ENCODE measurements at places on chromosomes 5 and 9. TPM values are rescaled to one million over a fixed set of nuclear protein-coding genes. Genes with fewer than 3 reads are reported as not detected.

The SV2C gene
- 0.27 TPM for total RNA-seq

The BRINP1 gene
- 1.1 TPM for total RNA-seq

The PKD2L2 gene
- total RNA-seq: not detected

The PCDHA1 gene
- total RNA-seq: not detected

DNA sequence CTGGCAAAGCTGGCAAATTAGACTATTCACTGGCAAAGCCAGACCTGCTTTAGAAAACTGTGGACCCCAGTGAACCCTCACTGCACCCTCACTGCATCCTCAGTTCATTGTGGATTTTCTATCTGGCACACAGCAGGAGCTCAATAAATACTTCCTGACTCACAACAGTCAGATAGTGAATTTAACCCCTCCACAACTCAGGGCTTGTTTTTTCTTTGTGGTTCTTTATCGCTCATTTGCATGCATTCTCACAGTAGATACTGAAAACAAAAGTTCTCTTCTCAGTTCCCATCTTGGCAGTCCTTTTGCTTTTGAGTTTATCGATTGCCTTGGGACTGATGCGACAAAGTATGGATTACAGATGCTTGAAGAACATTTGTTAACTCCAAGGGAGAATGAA lies 99.8 kb downstream of the ACTL7B start:
- peaks cover 11% of the 10 kb centered on the region for H3K4me1 ChIP-seq
- peaks cover 49% of the 10 kb centered on the region for H3K27me3 ChIP-seq
- no peak overlapping the region for H3K27ac ChIP-seq
- no peaks in the 10 kb centered on the region for H3K36me3 ChIP-seq

DNA sequence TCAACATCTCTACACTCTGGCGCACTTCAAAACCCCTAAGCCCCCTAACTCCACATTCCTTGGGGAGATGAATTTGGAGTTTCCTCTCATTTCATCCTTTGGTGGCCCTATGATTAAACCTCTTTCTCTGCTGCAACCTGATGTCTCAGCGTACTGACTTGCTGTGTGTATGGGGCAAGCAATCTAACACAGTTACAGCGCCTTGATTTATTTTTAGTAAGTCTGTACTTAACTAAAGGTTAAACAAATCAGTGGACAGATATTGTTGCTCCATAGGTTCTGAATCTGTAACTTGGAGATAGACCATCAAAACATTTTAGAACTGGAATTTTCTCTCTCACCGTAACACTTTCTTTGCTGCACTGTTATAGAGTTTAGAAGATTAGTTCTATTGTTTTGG lies 452.8 kb downstream of the IRX1 start:
- DNase-seq: no peak
- no peak overlapping the region for H3K4me3 ChIP-seq
- no peak overlapping the region for H3K27ac ChIP-seq
- H3K4me1 ChIP-seq: no peaks in the 10 kb centered on the region

DNA sequence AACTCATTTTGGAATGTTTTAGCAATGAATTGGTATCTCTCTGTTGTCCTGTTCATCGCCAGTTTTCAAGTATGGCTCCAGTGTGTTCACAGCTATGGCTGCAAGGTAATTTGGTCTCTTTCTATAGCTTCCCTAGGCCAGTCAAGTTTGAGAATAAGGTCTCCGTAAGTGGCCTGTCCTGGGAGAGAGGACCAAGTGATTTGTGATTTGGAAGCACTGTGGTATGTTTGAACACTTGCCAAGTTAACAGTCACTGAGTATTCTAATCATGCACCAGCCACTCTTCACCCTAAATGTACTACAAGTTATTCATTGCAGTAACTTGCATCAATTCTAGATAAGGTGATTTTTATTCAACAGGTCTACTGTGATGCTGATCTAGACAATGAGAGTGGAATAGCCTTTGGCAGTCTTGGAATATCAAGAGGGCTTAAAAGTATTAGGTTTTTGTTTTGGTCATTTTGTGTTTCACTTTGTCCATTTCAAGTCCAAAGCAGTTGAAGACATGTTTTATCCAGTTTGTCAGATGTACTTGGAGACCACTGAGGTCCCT lies 41.1 kb downstream of the G3BP1 start:
- peaks cover 7% of the 10 kb centered on the region for H3K4me1 ChIP-seq
- no peak for DNase-seq
- peaks cover 40% of the 10 kb centered on the region for H3K36me3 ChIP-seq
- H3K4me3 ChIP-seq: no peak overlapping the region
- H3K27me3 ChIP-seq: no peaks in the 10 kb centered on the region

DNA sequence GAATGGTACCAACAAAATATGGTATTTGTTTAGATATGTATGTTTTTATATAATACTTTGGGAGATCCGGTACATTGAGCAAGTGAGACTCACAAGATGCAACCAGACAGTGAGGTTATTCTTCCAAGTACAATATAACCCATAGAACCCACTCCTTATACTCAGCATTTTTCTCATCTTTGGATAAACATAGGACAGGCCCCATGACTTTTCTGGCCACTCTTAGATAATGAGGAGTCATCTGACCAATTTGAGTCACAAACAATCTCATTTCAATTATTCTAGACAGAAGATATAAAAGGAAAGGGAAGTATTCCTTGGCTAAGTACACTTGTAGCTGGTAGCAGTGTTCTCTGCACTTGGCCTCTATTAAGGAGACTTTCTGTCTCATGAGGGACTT lies 150.2 kb downstream of the SGCD start:
- no peak overlapping the region for H3K4me3 ChIP-seq
- DNase-seq: no peak
- H3K27ac ChIP-seq: no peak overlapping the region
- H3K4me1 ChIP-seq: peaks cover 12% of the 10 kb centered on the region
- H3K36me3 ChIP-seq: no peaks in the 10 kb centered on the region
- H3K27me3 ChIP-seq: no peaks in the 10 kb centered on the region

- no peak for DNase-seq
- peaks cover 17% of the 10 kb centered on the region for H3K27me3 ChIP-seq
- H3K27ac ChIP-seq: no peak overlapping the region
Measured at GRCh38 chr5:143748516-143748915, 63.4 kb upstream of the HMHB1 start.

DNA sequence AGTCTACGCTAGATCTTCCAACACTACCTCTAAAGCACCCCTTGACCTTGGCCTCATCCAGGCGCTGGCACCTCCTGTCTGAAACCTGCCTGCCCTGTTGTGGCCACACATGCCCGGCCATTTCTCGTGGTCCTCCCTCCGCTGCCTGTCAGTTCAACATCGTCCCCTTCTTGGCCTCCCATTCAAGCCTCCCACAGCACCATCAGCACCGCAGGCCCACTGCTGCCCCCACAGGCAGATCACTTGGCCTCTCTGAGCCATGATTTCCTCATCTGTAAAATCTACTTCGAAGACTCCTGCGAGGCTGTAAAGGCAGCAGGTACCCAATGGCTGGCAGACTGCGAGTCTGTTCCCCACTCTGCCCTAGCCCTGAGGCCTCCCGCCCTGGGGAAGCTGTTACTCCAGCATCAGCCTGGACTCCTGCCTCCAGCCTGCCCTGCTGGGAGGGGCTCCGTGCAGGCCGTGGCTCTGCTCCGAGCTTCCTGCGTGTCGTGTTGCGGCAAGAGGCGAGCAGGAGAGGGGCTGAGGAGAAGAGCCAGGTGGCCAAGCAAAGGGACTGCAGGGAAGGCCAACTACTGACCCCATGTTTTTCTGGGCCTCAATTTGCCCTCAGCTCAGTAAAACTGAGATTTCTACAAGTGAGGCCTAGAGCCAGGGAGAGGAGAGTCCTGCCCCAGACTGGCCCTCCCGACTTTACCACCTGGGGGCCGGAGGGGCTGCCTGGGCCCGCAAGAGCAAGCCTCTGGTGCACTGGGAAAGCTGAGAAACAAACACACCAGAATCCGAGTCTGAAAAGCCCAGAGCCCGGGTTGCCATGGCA lies 70.5 kb upstream of the LRRTM2 start:
- H3K4me1 ChIP-seq: peaks cover 18% of the 10 kb centered on the region
- H3K27ac ChIP-seq: peak overlapping the region; percentile 42
- H3K27me3 ChIP-seq: no peaks in the 10 kb centered on the region
- DNase-seq: no peak
- peaks cover 4% of the 10 kb centered on the region for H3K36me3 ChIP-seq
- no peak overlapping the region for H3K4me3 ChIP-seq

DNA sequence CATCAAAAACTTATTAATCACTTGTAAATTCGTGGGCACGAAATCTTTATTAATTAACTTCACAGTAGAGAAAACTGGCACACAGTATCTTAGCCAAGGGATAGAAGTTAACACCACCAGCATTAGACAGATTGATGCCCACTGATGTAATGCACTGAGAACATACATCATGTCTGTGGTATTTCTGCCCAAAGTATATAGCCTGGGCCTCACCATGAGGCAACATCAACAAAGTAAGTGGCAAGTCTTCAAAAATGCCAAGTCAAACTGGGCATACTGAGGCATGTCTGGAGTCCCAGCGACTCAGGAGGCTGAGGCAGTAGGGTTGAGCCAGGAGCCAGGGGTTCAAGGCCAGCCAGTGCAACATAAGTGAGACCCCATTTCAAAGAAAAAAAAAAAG lies 79.5 kb downstream of the GLIS3 start:
- no peaks in the 10 kb centered on the region for H3K27me3 ChIP-seq
- H3K4me1 ChIP-seq: peaks cover 22% of the 10 kb centered on the region
- H3K27ac ChIP-seq: no peak overlapping the region
- H3K36me3 ChIP-seq: peaks cover 19% of the 10 kb centered on the region
- no peak for DNase-seq

DNA sequence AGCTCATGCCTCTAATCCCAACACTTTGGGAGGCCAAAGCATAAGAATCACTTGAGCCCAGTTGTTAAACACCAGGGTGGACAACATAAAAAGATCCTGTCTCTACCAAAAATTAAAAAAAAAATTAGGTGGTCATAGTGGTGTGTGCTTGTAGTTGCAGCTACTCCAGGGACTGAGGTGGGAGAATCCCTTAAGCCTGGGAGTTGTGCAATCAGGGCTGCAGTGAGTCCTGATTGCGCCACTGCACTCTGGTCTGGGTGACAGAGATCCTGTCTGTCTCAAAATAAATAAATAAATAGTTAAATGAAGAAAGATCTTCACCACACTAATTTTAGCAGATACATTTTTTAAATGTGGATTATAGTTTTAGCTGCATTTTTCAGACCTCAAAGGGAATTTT lies 433.2 kb downstream of the MAT2B start:
- no peak overlapping the region for H3K4me3 ChIP-seq
- H3K27ac ChIP-seq: no peak overlapping the region
- no peaks in the 10 kb centered on the region for H3K4me1 ChIP-seq

DNA sequence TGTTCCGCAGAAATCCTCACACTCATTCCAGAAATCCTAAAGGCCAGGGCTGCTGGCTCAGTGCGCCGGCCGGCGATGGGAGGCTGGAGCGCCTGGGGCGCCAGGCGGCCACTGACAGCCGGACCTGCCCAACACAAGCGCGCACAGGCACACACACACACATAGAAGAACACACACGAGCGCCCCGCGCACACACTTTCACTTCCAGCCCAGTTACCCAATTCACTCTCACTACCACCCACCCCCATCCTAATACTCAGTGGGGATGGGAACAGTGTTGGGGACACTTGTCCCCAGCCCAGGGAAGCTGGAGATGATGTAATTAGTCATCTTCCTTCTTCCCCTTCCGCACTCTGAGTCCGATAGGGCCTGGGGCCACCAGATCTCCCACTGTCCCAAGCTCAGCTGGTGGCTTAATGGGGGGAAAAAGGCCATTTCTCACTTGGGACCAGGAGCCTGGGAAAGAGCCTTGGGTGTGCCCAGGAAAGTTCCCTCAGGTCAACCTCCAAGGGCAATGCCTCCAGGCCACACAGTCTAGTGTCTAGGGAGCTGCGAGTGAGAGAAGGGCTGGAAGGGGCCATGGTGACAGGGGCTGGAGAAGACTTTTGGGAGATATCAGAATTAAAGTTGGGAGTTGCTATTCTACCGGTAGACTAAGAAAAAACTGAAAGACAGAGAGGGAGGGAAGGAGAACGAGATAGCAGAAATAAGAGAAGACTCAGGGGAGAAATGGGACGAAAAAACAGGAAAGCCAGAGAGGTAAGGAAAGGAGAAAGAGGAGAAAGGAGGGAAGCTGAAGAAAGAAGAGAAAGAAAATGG lies 1.7 kb downstream of the EBF1 start:
- H3K27me3 ChIP-seq: peaks cover 96% of the 10 kb centered on the region
- H3K27ac ChIP-seq: no peak overlapping the region
- peaks cover 9% of the 10 kb centered on the region for H3K4me1 ChIP-seq
